ENCODE measurements at places on chromosomes 5 and 9.

GRCh38 chr5:77842243-77842642, 66.1 kb upstream of the TBCA start:
- DNase-seq = no peak

DNA sequence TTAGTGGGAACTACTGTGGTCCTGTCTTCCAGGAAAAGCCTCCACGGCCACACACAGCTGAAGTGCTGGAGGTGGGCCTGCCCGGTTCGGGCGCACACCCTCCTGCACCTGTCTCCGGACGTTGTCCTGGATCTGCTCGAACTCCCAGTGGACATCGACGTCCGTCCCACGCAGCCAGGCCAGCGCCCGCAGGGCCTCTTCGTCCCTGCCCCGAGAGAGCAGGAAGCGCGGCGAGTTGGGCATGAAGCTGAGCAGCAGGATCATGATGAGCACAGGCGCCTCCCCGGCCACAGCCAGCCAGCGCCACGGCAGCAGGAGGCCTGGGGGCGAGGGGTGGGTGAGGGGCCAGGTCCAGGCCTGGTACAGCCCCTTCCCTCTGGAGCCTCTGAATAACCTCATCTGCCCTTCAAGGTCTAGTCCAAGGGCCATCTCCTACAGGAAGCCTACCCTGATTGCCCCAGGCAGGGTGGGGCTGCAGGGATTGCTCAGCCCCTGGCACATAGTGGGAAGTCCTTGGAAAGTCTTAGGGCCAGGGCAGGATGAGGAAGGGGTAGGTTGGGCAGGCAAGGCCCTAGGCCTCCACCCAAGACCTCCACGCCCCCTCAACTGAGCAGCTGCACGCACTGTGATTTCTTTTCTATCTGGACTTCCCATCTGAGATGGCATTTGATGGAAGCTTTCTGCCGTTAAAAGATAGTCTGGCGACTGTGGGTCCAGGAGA, 3.4 kb downstream of the SLC2A6 start:
- DNase-seq = no peak

GRCh38 chr5:127011153-127011552, 19.2 kb downstream of the MARCHF3 start:
- DNase-seq = no peak

GRCh38 chr5:79886925-79887655, 104.0 kb downstream of the MTX3 start:
- no peak for DNase-seq

GRCh38 chr5:10528056-10528816, 35.6 kb upstream of the ANKRD33B start:
- no peak for DNase-seq

DNA sequence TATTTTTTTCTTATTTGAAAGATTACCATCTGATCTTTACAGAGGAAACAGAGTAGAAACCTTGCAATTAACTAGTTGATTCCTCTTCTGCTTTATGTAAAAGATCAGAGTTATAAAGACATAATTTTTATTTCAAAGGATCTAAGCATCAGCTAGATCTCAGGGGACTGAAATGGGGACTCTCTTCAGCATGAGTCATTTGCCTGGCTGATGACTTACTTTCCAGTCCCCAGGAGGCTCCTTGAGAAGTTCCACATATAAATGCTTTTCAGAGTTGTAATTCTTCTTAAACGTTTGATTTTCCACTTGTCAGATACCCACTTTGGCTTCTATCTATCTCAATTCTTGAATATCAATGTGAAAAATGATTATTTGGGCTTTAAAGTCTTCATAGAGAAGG, 389.4 kb downstream of the RAB3C start:
- no peak for DNase-seq

- DNase-seq = no peak
These were observed 13.2 kb upstream of the FBP2 start for GRCh38 chr9:94606646-94607422.

GRCh38 chr5:15234366-15234765, 265.6 kb upstream of the FBXL7 start:
- DNase-seq = no peak

- DNase-seq = no peak
These were observed 500.7 kb downstream of the CDH12 start for GRCh38 chr5:22352493-22352892.

GRCh38 chr9:108138516-108138915, 648.9 kb upstream of the KLF4 start:
- no peak for DNase-seq

GRCh38 chr5:172642486-172642885, 1.4 kb downstream of the NEURL1B start:
- DNase-seq = no peak

DNA sequence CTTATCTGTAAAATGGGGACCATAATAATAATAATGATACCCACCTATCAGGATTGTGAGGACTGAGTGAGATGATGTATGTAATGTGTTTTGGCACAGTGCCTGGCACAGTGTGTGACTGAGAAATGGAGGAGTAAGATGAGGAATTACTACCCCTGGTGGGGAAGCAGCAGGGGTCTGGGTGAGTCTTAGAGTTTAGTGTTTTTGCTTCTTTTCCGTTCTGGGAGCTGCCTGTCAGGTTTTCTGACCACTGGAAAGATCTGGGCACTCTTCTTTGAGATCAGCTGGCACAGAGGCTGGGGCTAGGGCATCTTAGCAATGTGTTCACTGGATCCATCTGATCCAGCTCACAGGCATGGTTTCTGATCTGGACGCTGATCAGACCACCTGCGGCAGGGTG, 8.5 kb downstream of the LCP2 start:
- no peak for DNase-seq

GRCh38 chr5:67986761-67987160, 228.8 kb upstream of the PIK3R1 start:
- DNase-seq = no peak

DNA sequence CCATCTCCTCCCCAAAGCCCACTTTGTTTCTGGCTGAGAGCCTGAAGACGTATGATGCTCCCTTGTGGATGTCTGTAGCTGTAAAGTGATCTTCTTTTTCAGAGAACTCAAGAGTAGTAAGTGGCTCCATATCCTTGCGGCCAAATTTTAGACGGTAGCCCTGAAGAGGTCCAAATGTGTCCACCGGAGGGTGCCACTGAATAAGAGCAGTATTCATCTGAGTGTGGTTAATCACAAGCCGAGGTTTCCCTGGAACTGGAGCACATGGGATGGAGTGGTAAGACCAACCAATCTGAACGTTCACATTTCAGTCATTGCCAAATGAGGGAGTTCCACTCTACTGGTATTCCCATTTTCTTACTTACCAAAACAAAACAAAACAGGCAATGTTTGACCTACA, 686.5 kb upstream of the DMAC1 start:
- DNase-seq = no peak
